ENCODE measurements at places on chromosomes 2 and 18.

GRCh38 chr2:238507836-238508235 is 81.1 kb downstream of the ASB1 start:
- DNase-seq = no peak

- DNase-seq = no peak
Observed at GRCh38 chr2:19630921-19631320, 270.9 kb downstream of the TTC32 start.

DNA sequence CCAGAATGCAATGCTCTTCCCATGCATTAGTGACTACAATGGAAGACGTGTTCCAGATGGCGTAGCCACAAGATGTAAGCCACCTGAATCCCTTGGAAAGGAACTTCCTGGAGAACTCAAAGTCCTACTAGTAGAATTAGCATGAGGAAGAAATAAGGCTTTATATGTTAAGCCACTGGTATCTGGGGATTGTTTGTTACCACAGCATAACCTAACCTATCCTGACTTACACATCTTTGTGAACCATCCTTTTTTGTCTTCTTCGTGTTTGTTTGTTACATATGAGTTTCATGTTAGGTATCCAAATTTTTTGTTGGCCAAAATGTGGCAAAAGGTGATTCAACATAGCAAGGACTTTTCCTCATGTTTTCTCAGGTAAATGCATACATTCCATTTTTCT is 188.9 kb downstream of the C1D start:
- DNase-seq = no peak

GRCh38 chr2:120283649-120284048 is 31.0 kb downstream of the RALB start:
- DNase-seq = peak; percentile 36

DNA sequence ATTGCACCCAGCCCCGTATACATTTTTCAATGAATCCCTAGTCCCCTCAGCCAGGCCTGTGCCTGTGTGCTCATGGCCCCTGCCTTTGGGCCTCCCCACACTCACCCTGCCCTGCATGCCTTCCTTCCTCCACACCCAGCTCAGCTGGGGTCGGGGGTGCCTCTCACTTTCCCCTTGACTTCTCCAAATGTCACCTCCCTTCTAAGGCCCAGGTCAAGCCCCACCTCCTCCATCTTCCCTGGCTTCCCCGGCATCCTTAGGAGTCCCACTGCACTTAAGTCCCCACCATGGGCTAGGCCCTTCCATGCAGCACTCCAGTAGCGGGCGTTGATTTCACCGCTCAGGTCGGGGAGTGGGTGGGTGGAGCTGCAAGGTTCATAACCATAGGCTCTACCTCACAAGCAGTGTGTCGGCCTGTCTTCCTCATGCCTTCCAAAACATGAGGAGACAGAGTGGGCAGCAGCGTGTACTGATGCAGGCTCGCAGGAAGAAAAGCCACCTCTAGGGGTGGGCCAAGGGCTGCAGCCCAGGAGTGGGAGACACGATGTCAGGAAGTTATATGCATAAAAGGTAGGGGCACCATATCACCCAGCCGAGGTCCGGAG is 47.7 kb downstream of the DNMT3A start:
- DNase-seq = no peak

- DNase-seq = no peak
Observed at GRCh38 chr2:22382479-22383169, 1002.4 kb upstream of the KLHL29 start.

DNA sequence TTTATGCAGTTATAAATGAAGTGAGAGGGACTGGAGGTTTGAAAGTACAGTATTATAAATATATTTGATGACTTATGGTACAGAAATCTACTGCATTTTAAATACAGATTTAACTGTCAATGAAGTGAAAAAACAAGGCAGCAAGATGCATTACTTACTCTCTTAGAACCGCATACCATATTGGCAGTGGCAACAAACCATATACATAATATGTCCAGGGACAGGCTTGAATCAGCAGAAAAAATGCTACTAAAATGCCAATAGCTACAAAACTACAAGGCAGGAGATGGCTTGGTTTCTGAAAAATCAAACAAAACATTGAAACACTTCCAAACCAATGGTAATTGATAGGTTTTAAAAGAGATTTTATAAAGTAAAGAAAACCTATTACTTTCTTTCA is 77.2 kb downstream of the PIGN start:
- no peak for DNase-seq

DNA sequence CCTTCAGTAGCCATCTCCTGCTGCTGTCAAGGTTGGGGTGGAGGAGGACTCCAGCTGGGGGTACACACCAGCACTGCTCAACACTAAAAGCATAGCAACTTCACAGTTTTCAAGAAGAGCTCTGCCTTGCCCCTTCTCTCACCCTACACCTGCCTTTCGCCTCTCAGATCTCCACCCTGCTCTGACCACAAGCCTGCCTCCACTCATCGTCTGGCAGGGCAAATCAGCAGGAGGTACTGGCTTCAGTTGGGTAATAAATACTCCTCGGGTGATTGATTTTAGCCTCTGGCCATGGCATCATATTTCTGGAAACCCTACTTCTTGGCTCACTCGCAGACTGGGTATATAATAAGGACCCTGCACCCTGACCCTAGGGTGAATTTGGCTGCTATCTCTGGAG is 3.1 kb upstream of the PRKAG3 start:
- DNase-seq = no peak

GRCh38 chr2:164061129-164061746 is 325.4 kb upstream of the FIGN start:
- DNase-seq = peak; percentile 55

DNA sequence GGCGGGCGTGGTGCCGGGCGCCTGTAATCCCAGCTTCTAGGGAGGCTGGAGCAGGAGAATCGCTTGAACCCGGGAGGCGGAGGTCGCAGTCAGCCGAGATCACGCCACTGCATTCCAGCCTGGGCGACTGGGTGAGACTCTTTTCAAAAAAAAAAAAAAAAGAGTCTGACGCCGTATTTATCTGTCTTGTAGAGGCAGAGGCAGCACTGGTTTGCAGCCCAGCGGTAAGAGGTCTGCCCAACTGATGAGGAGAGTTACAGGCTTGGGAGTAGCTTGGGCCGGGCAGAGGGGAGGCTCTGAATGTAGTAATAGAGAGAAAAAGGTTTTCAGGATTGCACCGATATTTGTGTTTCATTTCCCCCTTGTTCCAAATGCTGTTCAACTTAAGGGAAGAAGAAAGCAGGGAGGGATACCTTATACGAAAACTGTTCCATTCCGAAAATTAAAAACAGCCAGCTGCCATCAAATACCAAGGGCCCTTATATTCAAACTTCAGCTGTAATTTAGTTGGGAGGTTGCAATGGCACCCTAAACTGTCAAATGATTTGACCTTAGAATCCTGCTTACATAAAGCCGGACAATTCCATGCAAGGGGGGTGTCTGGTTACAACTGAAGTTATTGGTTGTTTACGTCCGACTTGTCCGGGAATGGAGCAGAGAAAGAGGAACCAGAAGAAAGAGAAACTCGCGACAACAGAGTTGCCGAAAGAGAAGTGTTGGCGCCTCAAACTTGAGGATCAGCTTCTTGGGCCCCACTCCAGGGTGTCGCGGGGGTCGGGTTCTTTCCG is 9.2 kb upstream of the SP9 start:
- no peak for DNase-seq

- DNase-seq = no peak
Observed at GRCh38 chr2:238231809-238232208, 8.0 kb downstream of the HES6 start.

- no peak for DNase-seq
Observed at GRCh38 chr2:176585791-176586190, 316.5 kb downstream of the MTX2 start.

DNA sequence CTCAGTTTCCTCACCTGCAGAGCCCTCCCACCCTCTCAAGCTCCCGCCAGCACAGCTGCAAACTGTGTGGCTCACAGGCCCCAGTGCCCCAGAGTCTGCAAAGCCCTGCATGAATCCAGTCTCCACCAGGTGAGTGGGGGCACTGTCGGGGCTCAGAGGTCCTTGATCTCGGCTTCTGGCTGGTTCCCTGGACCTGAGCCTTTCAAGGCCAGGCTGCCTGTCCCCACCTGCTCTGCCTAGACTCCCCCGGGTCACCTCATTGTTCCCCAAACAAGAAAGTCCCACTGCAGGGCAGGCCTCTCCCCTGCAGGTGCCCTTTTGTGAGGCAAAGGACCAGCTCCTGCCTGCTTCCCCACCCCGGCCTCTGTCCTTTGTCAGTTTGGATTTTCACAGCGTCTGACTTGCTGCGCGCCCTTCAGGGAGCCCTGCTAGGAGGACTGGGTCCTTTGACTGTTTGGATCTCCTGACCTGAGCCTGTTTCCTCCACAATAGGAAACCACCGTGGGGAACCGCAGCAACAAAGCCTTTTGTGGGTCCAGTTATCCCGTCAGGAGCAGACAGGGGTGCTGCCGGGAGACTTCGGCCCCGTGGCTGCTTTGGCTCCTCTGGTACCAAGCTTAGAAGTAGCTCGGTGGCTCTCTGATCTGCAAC is 200.5 kb upstream of the HDAC4 start:
- no peak for DNase-seq

DNA sequence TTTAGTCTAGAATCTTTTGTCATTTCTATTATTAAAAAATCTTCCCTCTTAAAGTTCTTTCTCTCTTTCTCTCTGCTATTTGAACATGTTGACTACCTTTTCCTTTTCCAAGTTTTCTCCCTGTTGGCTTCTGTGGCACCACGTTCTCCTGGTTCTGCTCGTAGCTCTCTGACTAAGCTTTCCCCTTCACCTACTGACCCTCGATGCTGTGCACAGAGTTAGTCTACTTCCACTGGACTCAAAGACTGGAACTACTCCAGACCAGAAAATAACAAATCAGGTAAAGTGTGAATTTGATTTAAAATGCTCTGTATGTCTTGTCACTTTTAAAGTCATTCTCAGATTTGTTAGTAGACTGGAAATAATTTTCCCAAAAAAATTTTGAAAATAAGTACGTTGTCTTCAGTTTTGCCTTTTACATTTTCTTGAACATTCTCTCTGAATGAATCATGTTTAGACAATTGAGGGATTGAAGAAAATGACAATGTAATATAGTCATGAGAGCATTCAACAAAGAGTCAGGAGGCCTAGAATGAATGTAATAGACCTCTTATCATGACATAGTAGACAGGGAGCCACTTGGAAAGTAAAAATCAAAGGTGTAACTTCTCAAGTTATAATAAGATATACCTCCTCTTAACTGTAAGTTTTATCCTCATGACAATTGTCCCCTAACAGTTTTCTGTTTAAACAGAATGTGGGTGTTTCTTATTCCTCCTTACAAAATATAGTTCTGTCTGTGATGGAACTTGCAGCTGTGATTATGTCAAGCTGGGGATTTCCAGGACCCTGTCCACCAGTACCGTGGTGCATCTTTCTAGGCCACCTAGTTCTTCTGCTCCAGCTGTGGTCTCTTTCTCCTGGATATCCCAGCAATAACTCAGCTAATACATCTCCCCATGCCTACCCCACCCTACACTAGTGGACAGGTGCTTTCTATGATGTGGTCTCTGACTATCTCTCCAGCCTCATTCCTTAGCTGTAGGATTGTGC is 25.5 kb downstream of the ITPRID2 start:
- no peak for DNase-seq

DNA sequence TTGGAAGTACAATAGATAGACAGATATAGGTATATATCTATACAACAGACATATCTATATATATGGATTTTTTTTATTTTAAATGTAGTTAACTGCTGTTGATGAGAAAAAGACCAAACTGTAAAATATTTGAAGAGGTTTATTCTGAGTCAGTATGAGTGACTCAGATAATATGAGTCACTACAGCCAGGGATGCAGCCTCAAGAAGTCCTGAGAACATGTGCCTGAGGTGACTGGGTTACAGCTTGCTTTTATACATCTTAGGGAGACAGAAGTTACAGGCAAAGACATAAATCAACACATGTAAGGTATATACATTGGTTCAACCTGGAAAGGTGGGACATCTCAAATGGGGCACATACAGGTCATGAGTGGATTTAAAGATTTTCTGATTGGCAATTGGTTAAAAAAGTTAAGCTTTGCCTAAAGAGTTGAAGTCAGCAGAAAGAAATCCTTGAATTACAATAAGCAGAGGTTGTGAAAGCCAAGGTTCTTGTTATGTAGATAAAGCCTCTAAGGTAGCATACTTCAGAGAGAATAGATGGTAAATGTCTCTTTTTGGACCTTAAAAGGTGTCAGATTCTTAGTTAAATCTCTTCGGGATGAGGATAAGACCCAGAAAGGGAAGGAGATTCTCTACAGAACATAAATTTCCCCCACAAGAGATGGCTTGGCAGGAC is 149.9 kb downstream of the RBM43 start:
- peak; percentile 57 for DNase-seq

DNA sequence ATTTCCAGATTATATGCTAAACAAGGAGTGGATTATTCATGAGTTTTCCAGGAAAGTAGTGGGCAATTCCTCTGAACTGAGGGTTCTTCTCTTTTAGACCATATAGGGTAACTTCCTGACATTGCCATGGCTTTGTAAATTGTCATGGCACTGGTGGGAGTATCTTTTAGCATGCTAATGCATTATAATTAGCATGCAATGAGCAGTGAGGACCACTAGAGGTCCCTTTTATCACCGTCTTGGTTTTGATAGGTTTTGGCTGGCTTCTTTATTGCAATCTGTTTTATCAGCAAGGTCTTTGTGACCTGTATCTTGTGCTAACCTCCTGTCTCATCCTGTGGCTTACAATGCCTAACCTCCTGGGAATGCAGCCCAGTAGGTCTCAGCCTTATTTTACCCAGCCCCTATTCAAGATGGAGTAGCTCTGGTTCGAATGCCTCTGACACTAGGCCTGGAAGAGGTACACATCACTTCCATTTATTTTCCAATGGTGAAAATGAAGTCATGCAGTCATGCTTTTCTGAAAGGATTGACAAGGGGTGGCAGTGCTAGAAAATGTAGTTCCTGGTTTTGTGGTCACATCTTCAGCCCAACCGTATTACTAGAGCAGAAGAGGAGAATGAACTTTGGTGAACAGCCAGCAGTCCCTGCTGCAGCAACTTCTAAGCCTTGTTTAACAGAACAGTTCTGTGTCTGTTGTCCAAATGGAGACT is 26.6 kb upstream of the ITGA4 start:
- no peak for DNase-seq

- no peak for DNase-seq
Observed at GRCh38 chr2:52608030-52608429, 1159.6 kb upstream of the CHAC2 start.

GRCh38 chr2:98869272-98869641 is 66.8 kb downstream of the CRACDL start:
- peak; percentile 8 for DNase-seq

All from NT2/D1 (cell line).